CD4-positive, alpha-beta memory T cell (primary cell): ENCODE measurements at places on chromosomes 5 and 9.

DNA sequence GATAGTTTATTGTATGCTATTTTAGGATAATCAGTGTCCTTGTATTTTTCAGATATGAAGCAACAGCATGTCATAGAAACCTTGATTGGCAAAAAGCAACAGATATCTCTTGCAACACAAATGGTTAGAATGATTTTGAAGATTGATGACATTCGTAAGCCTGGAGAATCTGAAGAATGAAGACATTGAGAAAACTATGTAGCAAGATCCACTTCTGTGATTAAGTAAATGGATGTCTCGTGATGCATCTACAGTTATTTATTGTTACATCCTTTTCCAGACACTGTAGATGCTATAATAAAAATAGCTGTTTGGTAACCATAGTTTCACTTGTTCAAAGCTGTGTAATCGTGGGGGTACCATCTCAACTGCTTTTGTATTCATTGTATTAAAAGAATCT lies 14.5 kb downstream of the CCT5 start:
- DNase-seq, result no peak

- no peak for DNase-seq
These were observed 417.3 kb downstream of the TLE4 start for GRCh38 chr9:79989079-79989478.

- no peak for DNase-seq
These were observed 63.5 kb upstream of the KLF9 start for GRCh38 chr9:70477907-70478480.

DNA sequence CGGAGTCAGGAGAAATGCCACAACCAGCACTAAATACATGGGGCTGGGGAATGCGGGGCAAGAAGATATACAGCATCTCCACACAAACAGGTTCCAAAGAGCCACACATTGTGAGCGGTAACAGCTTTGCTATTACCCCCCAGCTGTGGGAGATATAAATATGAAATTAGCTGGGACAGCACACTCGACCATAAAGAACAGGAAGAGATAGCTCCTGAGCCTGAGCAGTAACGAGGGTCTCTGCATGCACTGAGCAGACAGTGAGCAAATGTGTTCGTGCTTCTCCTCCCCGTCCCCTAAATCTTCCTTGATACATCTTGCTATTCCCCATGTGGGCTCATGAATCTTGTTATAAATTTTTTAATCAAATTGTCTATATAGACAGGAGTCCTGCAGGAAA lies 53.1 kb downstream of the ADAMTS2 start:
- DNase-seq, result no peak

DNA sequence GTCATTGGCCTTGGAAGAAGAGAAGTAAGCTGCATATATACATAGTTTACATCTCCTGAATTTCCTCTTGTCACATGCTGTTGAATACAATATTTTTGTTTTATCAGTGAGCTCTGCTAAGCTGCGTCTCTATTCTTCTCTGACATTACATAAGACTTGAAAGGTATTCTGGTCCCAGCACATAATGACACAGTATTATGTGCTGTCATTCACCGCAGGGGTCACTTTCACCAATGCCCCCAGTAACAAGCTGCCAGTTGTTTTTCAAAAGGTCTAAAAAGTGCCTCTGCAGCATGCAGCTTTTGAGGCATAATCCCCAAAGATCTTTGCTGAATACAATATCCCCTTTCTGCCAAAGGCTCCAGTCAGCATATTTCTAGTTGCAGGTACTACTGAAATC lies 349.0 kb upstream of the FAM174A start:
- DNase-seq, result no peak

DNA sequence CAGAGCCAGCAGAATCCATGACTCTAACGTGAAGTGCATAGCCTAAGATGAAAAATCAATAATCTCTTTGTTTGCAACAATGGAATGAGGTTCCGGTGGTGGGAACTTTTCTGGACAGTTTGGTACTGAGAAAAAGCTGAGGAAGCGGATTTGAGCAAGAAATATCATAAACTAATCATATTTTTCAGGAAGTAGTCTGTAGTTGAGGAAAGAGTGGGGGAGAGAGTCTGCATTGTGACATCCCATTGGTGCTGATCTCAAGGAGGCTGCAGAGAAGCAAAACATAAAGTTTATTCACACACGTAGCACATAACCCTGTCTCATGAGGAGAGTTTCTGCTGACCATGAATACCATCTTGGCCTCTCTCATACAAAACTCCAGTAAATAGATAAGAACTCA lies 15.8 kb upstream of the FCHO2 start:
- DNase-seq, result no peak

- no peak for DNase-seq
These were observed 52.4 kb downstream of the FANCC start for GRCh38 chr9:95264954-95265615.

- DNase-seq, result no peak
These were observed 290.6 kb downstream of the FER start for GRCh38 chr5:109038209-109038840.

GRCh38 chr5:137142764-137143605 lies 356.1 kb downstream of the SPOCK1 start:
- no peak for DNase-seq

DNA sequence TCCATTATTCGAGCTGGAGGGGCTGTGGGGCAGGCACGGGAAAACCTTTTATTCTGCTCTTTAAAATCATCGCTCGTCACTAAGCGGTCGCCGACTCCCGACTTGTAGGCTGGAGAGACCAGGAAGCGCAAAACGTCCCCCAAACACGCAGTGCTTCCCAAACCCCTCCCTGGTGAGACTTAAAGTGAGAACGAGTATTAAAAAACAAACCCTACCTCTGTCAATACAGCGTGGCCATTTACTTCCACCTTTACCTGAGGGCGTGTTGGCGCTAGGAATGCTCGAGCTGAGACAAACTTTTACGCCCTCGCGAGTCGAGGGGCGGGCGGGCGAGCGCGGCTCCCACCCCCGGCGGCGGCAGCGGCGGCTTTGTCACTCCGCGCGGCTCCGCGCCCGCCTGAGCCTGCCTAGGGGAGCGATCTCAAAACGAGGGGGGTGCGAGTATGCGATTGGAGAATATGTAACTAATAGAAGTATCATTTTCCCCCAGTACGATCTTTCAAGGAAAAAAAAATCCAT lies at the start of gene NR2F1-AS1:
NR2F1-AS1 (minus strand) TSS at position 293 of the 519 bp plus-strand sequence.
- no peak for DNase-seq

DNA sequence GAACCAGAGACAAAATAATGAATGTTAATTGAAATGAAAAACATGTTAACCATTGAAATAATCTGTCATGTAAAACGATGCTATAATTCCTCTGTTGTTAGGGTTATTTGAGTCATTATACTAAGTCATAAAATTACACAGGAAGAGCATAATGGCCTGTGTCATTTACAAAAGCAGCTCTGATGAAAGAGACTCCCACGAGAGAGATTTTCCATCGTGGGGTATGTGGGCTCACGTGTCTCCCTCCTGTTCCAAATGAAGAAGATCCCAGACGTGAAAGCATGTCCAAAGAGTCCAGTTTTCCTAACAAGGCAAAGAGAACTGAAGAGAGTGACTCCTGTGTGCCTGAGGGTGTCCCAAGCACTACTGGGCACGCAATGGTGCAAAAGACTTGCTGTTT lies 379.8 kb downstream of the SPOCK1 start:
- DNase-seq, result no peak

DNA sequence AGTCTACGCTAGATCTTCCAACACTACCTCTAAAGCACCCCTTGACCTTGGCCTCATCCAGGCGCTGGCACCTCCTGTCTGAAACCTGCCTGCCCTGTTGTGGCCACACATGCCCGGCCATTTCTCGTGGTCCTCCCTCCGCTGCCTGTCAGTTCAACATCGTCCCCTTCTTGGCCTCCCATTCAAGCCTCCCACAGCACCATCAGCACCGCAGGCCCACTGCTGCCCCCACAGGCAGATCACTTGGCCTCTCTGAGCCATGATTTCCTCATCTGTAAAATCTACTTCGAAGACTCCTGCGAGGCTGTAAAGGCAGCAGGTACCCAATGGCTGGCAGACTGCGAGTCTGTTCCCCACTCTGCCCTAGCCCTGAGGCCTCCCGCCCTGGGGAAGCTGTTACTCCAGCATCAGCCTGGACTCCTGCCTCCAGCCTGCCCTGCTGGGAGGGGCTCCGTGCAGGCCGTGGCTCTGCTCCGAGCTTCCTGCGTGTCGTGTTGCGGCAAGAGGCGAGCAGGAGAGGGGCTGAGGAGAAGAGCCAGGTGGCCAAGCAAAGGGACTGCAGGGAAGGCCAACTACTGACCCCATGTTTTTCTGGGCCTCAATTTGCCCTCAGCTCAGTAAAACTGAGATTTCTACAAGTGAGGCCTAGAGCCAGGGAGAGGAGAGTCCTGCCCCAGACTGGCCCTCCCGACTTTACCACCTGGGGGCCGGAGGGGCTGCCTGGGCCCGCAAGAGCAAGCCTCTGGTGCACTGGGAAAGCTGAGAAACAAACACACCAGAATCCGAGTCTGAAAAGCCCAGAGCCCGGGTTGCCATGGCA lies 70.5 kb upstream of the LRRTM2 start:
- no peak for DNase-seq

GRCh38 chr5:15594977-15595568 lies 95.1 kb downstream of the FBXL7 start:
- DNase-seq, result no peak

DNA sequence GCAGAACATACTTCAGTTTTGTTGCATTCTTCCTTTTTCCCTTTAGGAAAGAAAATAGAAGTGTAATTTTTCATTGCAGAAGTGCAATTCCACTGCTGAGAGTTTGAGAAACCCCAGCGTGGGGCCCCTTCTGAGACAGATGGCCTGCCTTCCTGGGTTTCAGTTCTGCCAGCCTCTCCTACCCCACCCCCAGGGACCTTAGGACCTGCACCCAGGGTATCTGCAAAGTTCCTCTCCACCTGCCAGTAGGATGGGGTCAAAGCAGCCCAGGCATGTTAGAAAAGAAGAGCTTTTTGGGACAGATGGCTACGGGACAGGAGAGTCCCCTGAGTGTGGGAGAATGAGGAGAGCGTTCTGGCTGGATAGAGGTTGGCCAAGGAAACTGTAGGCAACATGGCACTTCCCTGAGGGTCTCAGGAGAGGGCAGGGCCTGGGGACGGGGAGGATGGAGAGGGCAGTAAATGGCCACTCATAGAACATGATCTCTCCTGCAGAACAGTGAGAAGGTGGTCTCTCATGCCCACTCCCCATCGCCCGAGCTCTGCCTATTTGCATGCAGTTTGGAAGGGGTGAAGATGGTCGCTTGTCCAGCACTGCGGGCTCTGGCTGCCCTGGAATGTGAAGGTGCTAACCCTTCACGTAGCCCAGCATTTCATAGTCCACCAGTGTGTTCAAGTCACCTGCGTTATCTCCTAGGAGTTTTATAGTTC lies at the start of gene TIFAB:
TIFAB (minus strand) TSS at position 31 of the 710 bp plus-strand sequence. CDS start 2,412 bp downstream, outside the sequence.
- no peak for DNase-seq

DNA sequence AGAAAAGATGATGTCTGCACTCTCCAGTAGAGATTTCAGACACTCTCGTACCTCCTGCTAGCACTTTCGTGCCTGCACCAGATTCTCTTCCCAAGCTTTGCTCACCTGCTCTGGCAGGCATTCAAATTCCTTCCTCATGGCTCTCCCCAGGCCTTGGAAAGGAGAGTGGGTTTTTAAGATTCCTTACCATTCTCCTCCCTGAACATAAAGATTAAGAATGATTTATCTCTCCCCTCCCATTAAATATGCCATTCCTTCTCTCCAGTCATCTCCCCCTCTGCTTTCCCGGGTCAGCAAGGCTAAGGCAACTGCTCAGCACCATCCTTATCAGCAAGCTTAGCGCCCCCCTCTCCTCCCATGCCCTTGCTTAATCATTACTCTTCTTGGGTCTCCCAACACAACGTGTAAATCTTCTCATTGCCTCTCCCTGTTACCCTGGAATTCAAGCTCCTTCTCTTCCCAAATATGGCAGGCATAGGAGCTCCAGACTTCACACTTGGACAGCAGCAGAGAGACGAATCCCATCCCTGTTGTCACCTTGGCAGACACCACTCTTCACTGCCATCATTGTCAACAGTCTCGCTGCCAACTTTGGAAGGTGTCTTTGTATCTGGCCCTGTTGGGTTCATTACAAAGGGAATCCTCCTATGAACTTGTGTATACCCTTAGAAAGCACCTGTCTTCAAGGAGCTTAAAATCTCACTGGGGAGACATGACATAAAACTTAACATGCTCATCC lies 332.9 kb downstream of the SLIT3 start:
- no peak for DNase-seq

- no peak for DNase-seq
These were observed 174.6 kb upstream of the GRAMD2B start for GRCh38 chr5:126248611-126249010.

- DNase-seq, result no peak
These were observed 48.2 kb downstream of the COL27A1 start for GRCh38 chr9:114203410-114204140.

GRCh38 chr5:157817387-157817702 lies 41.6 kb downstream of the CLINT1 start:
- DNase-seq, result no peak

DNA sequence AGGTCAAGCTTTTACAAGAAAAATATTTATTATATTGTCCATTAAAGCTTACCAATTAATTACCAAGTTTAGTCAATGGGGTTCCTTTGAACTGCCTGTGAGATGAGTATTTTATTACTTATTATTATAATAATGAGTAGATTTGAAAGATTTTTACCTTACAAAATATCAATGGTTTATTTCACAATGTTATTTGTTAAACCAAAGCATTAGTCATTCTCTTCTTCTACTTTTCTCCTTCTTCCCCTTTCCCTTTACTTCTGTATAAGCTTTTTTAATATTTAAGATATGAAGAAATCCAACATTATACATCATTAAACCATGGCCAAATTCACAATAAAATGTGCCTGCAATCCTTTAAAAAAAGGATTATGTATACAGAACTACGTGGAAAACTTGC lies 369.5 kb downstream of the ARL15 start:
- DNase-seq, result no peak

DNA sequence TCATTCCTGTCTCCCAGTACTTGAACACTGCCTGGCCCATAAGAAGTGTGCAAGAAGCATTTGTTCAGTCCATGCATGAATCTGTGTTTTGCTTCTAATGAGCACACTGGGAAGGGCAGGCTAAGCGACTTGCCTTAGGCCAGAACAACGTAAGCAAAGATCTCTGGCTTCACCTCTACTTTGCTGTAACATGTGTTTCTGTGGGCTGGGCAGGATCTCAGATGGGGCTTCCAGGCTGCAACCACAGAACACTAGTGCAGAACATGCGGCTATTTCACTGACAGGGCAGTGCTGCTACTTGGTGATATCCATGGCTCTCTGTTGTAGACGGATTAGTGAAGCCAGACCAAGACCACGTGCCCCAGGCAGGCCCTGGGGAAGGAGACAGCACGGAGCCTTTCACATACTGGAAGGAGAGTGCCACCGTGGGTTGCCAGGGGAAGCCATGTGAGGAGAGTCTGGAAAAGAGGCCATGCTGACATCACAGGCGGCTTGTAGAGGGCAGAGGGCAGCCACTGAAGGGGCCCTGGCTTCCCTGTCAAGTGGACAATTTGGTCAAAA lies 9.9 kb downstream of the DIRAS2 start:
- no peak for DNase-seq

GRCh38 chr5:172636279-172637050 lies 4.6 kb upstream of the NEURL1B start:
- DNase-seq, result no peak

DNA sequence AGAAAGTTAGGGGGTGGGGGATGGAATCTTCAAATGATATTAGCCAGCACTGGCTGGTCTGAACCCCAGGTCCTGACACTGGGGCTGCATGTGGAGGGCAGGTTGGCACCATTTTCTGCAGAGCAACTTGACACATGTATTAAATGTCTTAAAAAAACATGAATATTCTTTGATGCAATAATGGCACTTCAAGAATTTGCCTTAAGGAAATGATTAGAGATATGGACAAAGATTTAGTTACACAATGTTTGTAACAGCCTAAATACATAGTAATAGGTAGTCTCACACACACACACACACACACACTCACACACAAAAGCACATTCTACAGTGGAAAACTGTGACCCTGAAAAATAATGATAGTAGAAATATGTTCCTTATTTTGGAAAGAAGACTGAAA lies 3.6 kb downstream of the SVEP1 start:
- DNase-seq, result no peak
